IPS-NIHi11 (cell line): ENCODE measurements at places on chromosomes 5 and 9.
A peak's percentile ranks its signal among the peaks of the same experiment; 100 is the strongest.

DNA sequence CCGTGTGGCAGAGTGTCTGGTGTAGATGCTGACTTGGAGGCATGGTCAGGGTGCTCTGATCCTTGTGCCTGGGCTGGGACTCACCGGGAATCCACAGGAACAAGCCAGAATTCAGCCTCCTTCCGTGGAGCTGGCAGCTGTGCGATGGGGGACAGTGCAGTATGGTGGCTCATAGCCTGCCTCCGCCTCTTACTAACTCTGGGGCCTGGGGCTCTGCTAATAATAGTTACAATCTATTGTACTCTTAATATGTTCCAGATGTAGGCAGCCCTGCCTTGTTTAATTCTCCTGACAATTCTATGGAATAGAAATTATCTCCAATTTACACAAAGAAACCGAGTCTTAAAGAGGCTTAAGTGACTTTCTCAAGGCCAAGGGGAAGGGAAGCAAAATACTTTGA lies 77.6 kb downstream of the PCDH1 start:
- no peak for DNase-seq

GRCh38 chr9:6590772-6591384 lies 54.7 kb downstream of the GLDC start:
- no peak for DNase-seq

- no peak for DNase-seq
Measured at GRCh38 chr5:93715761-93716160, 25.6 kb downstream of the POU5F2 start.

- peak; percentile 75 for DNase-seq
Measured at GRCh38 chr9:105245029-105245890, 809 bp downstream of the SLC44A1 start.

GRCh38 chr5:57891443-57891842 lies 408.8 kb upstream of the ACTBL2 start:
- no peak for DNase-seq

DNA sequence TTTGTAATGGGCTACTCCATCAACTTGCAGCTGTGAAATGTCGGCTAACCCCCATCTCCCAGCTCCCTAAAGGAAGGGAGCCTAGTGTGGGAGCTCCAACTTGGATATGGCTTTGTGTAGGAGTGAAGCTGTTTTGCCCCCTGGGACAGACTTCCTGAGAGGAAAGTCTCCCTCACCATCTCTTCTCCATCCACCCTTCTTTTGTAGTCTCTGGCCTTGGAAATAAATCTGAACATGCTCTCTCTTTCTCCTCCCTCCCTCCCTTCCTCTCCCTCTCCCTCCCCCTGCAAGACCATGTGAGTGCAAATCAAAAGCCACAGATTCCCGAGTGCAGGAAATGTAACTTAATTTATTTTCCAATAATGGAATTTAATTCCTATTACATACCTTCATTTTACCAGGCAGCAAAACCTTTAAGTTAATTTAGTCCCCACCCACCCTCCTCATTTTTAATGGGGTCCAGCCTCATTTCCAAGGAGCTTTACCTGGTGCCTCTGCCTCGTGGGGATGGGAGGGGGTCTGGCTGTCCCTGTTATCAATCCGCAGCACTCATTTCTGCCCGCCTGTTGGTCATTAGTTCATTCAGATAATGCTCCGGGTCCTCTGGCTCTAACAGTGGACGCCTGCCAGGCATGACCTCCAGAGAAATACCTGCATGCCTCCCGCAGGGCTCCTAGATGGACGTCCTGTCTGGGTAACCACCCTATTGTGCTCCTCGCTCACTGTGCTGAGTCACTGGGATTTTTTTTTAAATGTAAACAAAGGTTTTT lies 122.9 kb upstream of the TAF11L2 start:
- peak; percentile 69 for DNase-seq

- no peak for DNase-seq
Measured at GRCh38 chr5:40258222-40258621, 421.5 kb upstream of the PTGER4 start.

DNA sequence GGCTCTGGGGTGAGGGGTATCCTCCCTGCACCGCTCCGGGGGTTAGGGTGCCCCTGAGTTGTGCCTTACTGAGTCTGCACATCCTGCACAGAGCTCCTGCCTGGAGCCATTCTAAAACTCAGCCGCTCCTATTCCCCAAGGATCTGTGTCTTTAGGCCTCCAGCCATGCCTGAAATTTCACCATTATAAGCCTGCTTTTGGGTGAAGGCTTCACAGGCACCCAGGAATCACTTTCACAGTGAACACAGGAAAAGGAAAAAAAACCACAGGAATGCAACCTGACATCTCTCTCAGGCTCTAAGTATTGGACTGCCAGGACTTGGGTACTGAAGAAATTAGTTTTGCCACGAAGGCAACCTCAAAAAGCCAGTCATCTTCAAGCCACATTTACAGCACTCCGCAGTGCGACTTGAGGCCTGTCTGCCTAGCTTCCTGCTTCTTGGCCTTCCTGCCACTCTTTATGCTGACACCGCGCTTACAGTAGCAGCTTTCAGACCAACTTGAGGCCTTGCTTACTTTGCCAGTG lies 30.9 kb downstream of the GALNT10 start:
- no peak for DNase-seq

GRCh38 chr5:157817387-157817702 lies 41.6 kb downstream of the CLINT1 start:
- no peak for DNase-seq

- DNase-seq = no peak
Measured at GRCh38 chr9:14080959-14081542, 232.9 kb downstream of the NFIB start.

DNA sequence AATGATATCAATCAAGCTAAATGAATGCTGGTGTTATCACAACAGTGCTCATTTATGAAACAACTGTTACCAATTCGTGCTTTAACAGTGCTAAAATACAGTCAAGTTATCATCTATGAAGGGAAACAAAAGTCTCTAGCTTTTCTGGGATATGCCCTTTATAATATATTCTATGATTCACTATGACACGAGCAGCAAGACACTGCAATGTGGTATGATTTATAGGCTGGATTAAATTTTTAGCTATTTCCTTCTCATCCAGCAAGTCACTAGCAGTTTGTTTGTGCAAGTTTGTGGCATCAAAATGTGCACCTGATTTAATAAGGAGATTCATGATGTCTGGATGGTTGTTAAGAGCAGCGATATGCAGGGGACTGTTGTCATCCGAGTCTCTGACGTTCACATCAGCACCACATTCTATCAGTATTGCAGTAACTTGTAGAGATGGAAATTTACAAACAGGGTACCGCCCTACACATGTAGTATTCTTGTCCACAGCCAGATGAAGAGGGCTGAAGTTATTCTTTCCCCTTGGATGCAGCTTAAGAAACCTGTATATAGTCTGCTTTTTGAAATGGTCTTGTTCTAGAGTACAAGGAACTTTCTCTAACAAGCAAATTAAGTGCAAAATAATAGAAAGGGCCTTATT lies 20.3 kb downstream of the FEM1C start:
- DNase-seq = no peak

- DNase-seq = no peak
Measured at GRCh38 chr9:4207123-4207875, 92.6 kb downstream of the GLIS3 start.

DNA sequence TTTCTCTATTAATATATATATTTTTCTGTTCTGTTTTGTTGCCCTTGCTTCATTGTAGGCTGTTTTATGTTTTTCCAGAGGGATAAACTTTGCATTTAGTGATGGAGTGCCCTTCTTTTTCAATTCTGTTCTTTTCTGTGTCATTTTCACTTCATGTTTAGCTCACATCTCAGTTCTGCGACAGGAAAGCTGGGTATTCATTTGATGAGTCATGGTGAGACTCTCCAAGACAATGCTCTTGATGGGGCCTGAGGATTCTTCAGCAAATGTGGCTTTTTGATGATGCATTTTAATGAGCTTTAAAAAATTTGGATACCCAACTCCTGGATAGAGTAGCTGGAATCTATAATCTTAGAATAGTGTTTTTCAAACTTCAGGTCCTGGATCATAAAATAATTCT lies 56.5 kb upstream of the SPATA31D4 start:
- DNase-seq = no peak

GRCh38 chr5:38806775-38807258 lies 39.0 kb upstream of the OSMR start:
- no peak for DNase-seq

- no peak for DNase-seq
Measured at GRCh38 chr9:32292611-32293010, 91.8 kb upstream of the ACO1 start.

DNA sequence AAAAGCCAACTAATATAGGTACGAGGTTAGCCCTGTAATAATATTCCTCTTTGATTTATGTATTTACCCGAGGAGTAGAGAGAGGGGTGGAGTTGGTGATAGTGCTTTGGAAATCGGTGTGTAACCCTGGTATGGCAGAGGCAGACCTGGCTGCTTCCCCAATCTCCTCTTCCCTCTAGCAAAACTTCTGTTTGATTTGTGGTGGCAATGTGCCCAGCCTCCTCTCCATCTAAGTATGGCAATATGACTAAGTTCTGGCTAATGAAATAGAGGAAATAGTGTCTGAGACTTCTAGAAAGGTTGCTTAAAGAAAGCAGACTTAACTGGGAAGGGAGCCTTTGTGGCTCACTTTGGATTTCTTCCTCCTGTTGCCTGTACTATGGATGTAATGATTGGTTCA lies 491.1 kb downstream of the ENC1 start:
- no peak for DNase-seq

DNA sequence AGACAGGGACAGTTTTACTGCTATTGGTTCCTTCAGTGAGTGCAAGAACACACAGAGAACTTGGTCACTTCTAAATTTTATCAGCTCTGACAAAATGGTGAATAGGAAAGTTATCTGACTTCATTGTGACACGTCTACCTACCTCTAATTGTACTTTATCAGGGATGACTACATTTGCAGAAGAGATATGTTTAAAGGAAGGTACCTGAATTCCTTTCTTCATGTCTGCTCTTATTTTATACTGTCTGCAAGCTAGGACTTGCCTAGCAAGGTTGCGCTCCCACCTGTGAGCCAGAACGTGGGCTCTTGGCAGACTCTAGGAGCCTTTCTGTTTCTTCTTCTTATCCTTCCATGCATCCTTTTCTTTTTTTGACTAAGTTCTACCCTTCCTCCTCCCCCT lies 1.6 kb downstream of the SLC27A6 start:
- no peak for DNase-seq

DNA sequence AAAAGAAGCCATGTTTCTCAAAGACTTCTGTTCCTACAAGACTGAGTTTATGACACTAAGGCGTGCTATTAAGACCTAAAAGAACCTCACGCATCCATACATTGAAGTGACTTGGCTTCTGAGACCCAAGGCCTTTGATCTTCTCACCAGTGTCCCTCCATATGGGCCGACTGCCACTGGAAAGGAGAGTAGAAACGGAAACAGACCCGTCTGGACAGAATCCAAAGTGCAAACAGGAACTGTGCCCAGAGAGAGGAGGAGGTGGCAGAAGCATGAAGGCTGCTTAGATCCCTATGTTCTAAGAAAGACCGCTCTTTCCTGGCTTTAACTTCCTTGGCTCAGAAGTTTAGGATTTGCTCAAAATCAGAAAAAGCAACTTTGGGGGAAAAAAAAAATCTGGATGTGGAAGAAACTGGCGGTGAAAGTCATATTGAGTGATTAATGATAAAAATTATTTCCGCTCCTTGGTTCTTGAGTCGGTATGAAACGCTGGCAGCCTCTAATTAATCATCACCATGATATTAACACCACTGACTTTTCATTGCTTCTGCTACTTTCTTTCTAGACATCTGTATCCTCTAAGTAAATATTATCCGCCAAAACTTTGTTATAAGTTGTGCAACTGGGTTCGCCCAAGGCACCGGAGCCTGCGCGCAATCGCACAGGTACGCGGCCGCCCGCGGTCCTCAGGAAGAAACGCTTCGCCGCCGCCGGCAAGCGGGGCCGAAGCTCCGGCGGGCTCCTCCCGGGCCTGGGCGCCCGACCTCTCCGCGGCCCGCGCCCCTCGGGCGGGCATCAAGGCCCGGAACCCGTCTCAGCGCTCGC lies 726 bp downstream of the DAP start:
- DNase-seq = peak; percentile 74

DNA sequence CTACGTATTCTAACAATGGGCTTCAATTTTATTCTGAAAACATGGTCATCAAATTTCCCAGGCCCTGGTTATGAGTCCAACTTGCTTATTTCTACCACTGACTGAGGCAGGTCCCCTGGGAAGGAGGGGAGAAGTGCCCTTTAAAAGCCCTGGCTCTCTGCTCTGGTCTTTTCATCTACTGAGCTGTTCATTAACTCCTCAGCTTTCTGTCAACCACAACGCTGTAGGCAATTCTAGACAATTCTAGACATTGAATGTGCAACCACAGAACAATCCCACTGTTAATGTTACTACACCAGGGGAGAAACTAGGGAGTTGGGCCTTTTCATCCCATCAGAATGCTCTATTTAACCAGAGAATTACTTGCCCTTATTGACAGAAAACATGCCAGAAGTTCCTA lies 10.0 kb downstream of the MOCS2 start:
- no peak for DNase-seq

DNA sequence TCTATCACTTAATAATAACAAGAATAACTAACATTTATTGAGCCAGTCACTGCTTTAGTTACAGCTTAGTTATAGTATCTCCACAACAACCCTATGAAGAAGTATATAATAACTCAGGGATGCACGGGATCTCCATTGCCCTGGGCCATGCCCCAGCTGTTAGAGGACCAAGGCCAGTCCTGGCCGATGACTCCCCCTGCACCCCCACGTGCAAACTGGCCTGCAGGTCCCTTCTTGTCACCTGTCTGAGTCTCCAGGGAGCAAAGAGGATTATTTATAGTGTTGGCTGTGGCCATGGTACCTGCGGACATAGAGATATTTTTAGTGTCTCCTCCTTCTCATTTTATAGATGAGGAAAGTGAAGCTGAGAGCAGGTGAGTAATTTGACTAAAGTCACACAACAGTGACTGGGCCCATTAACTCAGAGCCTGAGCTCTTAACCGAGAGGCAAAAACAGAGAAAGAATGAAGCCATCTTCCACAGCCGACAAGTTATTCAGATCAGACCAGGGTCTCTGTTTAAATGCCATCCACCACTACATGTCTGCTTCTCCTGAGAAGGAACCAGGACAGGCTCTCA lies 94.4 kb downstream of the TMEM215 start:
- DNase-seq = no peak
